ACHN (cell line): ENCODE measurements at places on chromosomes 12 and 14.

DNA sequence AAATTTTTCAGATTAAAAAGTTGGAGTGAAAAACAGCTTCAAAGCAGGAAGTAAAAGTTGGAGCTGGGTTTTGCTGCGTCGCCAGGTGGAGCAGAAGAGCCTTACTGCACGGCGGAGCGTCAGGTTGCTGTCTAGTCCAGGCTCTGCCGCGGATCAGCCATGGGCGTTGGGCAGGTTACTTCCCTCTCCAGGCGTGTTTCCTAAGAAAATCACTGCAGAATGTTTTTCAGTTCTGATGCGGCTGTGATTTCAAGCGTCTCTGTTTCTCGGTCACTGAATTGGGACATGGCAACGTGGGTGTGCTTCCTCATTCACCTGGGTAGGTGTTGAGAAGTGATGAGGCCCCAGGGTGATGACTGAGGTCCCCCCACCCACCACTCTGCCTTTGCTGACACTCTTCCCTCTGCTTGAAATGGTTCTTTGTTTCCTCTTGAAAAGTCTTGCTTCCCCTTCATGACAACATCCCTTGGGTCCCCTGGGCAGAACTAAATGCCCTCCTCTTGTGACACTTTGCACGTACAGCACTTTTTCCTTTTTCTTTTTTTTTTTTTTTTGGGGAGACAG, 7.6 kb downstream of the EVL start:
- DNase-seq = no peak

DNA sequence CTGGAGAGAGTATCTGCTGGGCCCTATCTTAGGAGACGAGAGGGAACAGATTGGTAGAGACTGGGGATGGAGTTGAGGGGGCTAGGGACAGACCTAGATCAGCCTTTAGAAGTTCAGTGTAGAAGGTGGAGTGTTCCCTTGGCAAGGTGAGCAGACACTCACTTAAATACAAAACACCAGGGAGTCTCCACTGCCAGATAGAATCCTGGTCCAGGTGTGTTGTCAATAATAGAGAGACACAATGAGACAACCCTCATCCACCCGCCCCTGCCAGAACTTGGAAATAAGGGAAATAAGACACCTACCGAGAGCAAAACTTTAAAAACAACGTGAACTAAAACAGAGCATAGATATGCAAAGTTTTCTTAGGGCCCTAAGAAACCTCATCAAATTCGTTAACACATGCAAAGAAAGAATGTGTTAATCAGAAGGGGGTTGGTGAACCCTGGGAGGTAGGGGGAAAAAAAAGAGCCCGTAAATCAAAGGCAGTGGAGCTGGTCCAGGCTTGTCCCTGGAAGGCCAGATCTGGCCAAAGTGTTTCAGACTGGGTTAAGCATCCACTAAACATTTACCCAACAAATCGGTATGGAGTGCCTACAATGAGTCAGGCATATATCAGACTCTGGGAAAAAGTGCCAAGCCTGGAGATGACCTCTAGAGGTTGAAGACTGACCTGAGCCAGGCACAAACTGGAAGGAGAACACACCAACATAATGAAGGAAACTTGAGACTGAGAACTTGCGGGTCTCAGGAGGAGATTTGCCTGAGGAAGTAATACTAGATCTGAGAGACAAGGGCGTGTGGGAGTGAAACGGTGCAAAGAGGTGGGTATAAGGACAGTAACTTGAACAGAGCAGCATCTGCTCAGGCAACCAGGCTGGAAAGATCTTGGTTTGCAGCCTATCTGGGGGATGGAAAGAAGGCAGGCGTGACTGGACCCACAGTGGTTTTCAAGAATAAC, 37.0 kb upstream of the OTX2 start:
- DNase-seq = no peak

DNA sequence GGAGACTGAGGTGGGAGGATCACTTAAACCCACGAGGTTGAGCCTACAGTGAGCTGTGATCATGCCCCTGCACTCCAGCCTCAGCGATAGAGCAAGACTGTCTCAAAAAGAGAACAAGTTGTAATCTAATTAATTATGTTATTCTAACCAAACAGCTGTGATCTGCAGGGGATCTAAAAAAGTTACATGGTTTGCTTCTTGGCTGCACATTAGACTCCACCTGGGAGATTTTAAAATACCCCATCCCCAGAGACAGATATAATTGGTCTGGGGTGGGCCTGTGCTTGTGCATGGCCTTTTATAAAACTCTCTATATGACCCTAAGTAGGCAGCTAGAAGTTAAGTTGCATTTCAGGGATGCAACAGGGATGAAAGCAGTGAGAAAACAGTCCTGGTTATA, 76.7 kb downstream of the SCAF11 start:
- no peak for DNase-seq

- no peak for DNase-seq
Observed at GRCh38 chr14:63269561-63270225, 49.0 kb downstream of the GPHB5 start.

DNA sequence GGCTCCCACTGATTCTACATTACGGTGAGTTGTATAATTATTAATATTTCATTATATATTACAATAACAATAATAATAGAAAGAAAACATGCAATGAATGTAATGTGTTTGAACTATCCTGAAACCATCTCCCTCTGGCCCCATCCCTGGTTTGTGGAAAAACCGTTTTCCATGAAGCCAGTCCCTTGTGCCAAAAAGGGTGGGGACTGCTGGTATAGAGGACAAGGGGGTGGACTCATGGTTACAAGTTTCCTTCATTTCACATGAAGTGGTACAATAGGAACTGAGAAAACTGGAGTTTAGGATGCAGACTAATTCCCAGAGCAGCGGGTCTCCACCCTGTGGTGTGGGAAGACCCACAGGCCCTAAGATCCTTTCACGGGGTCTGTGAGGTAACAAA, 3.0 kb upstream of the C1RL start:
- no peak for DNase-seq

- no peak for DNase-seq
Observed at GRCh38 chr12:22624548-22624869, 462 bp upstream of the ETNK1 start.

DNA sequence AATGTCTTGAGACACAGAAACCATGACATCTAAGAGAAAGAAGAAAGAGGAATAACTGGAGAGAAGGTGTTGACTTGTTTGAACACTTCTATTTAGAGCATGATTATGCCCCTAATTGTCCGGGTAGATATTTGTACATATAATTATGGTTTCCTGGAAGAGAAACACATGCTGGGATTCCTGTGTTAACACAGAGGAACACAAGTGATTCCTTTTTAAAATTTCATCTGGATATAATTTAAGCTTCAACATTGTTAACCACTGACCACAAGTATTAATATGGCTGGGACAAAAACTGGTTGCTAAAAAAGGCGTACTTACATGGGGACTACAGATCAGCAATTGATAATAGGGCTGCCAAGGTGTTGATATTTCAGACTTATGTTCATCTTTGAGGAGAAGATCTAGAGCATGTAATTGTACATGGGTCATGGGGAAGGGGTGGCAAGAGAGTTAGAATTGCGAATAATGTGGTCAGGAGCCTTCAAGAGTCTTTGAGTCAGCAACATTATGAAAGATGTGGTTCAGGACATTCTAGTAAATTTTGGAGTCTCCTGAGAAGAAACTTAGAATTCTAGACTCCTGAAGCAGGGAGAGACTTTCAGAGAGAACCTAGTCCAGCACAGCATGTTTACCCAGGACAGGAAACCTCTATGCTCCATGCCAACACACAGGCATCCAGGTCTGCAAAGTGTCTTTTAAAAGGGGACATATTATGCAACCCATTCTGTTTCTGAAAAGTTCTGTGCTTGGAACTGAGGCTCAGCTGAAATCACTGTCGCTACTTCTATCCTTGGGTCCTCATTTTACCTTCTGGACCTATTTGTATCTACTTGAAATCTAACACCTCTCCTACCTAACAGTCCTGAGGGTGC, 56.5 kb downstream of the SLC38A1 start:
- DNase-seq = no peak

GRCh38 chr12:681568-682256, 18.5 kb upstream of the NINJ2 start:
- no peak for DNase-seq

DNA sequence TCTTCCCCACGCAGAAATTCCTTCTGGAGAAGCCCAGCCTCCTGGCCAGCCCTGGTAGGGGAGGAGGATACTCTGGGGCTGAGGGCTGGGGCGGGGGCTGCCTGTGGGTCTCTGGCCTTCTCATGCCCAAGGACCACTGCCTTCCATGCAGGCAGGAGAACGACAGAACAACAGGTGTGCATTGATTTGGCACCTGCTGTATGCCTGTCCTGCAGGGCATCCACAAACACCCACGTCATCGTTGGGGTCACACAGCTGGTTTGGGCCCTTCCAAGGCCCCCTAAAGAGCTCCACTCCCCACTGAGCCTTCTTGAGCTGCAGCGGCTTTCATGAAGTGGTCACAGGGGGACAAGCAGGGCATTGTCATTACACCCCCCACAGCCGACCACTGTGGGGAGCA, 60.4 kb downstream of the PHETA1 start:
- no peak for DNase-seq
